ENCODE measurements at places on chromosomes 7 and 10. TPM values are rescaled to one million over a fixed set of nuclear protein-coding genes. Genes with fewer than 3 reads are reported as not detected.

The SLC13A1 gene
- total RNA-seq: not detected

The NXPH1 gene
- total RNA-seq: not detected

The KCNMA1 gene
- 70.6 TPM for total RNA-seq

The YAE1 gene
- 39.2 TPM for total RNA-seq

The GNAI1 gene
- total RNA-seq: 35.8 TPM

The LMOD2 gene
- total RNA-seq: not detected

The NANOS1 gene
- 0.09 TPM for total RNA-seq

The CALCR gene
- not detected for total RNA-seq

The SPDYE6 gene
- total RNA-seq: not detected

The TRPV6 gene
- total RNA-seq: not detected

The ZNF853 gene
- total RNA-seq: 3.2 TPM

The INHBA gene
- 7.9 TPM for total RNA-seq

The CPEB3 gene
- 0.43 TPM for total RNA-seq

The ITPRID1 gene
- total RNA-seq: not detected

The H2BK1 gene
- total RNA-seq: not detected

The IQUB gene
- total RNA-seq: 0.69 TPM

The TUBAL3 gene
- total RNA-seq: not detected

The PRSS37 gene
- total RNA-seq: not detected

The CDC14C gene
- 0.09 TPM for total RNA-seq

The PLCE1 gene
- 3.3 TPM for total RNA-seq

The C10orf62 gene
- total RNA-seq: not detected

The TET1 gene
- 3.0 TPM for total RNA-seq

The ZPBP gene
- not detected for total RNA-seq

The FAM24B gene
- total RNA-seq: 10.7 TPM

The ELFN1 gene
- 3.0 TPM for total RNA-seq

The PIP gene
- not detected for total RNA-seq

The ADRA2A gene
- not detected for total RNA-seq

The GPR141 gene
- total RNA-seq: not detected

The EPHB4 gene
- total RNA-seq: 41.0 TPM

The CCDC7 gene
- 18.0 TPM for total RNA-seq

The OR2A12 gene
- total RNA-seq: not detected

The BMI1 gene
- 31.8 TPM for total RNA-seq

The NPC1L1 gene
- total RNA-seq: 0.09 TPM

The FBXL13 gene
- 2.1 TPM for total RNA-seq

The APBB1IP gene
- total RNA-seq: 1.6 TPM

The ALOX5 gene
- under 0.01 TPM for total RNA-seq
